ENCODE measurements at places on chromosomes 6 and 20. TPM values are rescaled to one million over a fixed set of nuclear protein-coding genes. Genes with fewer than 3 reads are reported as not detected.

Gene VGLL2
- not detected for total RNA-seq

Gene BACH2
- not detected for total RNA-seq

Gene PLN
- total RNA-seq, result not detected

Gene TREM1
- not detected for total RNA-seq

DNA sequence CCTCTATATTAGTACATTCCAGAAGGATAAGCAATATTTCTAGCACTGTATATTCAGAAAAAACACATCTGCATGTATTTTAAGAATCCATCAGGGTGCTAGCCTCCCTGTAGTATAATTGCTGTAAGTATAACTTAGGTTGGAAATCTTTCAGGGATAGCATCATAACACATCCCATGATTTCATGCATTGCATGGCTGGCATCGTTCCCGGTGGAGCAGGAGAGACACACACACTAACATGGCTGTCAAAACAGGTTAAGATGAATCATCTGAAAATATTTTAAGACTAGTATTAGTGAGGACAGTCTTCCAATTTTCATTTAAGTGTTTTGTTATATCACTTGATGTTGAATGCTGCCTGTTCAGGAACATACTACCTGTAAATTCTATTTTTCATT lies 32.1 kb upstream of the CENPW start:
- peak; percentile 64 for DNase-seq

DNA sequence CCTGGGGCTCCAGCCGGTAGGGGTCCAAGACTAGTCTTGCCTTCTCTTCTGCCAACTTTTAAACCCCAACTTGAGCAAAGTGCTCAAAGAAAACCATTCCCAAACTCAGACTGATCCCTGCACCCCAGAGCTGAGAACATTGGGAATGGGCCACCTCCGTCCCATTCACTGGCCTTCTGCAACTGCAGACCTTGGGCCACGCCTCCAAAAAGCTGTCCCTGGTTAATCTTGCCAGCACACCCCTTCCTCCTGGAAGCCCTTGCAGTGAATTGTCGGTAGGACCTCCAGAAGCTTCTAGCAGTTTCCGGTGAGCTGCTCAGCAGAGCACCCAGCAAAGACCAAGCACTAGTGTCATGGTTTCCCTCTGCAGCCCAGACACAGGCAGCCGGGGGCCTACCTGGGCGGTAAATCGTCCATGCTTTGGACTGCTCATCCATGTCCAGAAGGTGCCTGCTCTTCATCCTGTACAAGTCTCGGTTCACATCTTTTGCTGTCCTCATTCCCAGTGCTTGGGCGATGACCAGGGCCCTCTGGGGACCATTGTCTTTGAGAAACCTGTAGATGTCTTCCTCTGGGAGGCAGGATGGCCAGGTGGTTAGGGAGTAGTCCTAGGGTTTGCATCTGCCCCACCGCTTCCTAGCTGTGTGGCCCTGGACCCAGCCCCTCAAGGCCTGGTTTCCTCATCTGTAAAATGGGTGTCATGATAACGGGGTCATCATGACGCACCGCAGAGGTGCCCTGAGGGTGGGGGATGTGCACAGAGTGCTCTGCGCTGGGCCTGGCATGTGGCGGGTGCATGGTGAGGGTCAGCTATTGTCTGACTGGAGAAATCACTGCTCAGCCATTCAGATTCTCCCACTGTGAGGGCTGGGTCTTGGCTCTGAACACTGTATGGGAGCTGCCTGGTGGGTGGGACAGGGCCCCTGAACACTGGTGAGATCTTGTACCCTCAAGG lies 5.5 kb downstream of the ZBP1 start:
- no peak for DNase-seq

GRCh38 chr6:66771626-66772025 lies 1064.6 kb upstream of the EYS start:
- DNase-seq, result no peak

- DNase-seq, result no peak
Observed at GRCh38 chr20:31987744-31988143, 19.8 kb downstream of the XKR7 start.

DNA sequence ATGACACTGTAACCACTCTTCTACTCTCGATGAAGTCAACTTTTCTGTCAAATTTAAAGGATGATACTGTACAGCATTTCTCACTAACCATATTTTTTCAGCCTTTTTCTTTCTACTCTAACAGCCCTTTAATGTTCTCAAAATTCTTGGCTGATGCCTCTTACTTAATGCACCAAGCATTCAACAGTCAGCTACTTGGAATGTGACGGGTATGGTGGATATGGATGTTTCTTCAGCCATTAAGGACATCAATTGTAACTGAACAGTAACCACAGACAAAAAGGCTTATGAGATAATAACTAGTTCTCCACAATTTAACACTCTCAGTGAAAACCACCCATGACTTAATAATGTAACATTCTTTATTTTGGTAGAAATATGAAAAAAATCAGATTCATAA lies 467.2 kb upstream of the ZNF337 start:
- peak; percentile 11 for DNase-seq

GRCh38 chr6:45586216-45587171 lies 208.8 kb upstream of the SUPT3H start:
- no peak for DNase-seq

- DNase-seq, result no peak
Observed at GRCh38 chr6:74597840-74598239, 608.0 kb downstream of the COL12A1 start.

- no peak for DNase-seq
Observed at GRCh38 chr20:44475372-44475693, 341 bp upstream of the TTPAL start.

DNA sequence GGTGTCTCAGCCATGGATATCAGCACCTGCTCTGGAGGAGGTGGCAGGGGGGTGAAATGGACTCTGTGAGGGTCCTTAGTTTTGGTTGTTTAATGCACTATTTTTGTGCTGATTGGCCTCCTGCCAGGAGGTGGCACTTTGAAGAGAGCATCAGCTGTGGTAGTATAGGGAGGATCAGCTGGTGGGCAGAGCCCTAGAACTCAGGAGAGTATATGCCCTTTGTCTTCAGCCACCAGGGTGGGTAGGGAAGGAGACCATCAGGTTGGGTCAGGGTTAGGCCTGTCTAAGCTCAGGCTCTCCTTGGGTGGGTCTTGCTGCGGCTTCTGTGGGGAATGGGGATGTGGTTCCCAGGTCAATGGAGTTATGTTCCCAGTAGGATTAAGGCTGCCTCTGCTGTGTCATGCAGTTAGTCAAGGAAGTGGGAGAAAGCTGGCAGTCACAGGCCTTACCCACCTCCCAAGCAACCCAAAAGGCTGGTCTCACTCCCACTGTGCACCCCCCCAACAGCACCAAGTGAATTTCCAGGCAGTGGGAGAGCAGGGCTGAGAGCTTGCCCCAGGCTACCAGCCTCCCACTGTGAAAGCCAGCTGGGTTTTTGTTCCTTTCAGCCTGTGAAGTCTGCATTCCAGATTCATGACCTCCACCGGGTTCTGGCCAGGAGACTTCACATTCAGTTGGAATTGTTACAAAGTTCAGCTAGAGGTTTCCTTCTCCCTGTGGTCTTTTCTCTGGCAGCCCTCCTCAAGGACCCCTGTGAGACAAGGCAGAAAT lies 5.7 kb upstream of the OSTM1 start:
- peak; percentile 91 for DNase-seq

GRCh38 chr6:62013719-62014118 lies 272.3 kb downstream of the KHDRBS2 start:
- no peak for DNase-seq

- no peak for DNase-seq
Observed at GRCh38 chr6:32168807-32169591, 4.6 kb downstream of the EGFL8 start.

Measured in MG63 (cell line).